Esophagus squamous epithelium (tissue), 5 donors: ENCODE measurements at places on chromosomes 3 and 15.

DNA sequence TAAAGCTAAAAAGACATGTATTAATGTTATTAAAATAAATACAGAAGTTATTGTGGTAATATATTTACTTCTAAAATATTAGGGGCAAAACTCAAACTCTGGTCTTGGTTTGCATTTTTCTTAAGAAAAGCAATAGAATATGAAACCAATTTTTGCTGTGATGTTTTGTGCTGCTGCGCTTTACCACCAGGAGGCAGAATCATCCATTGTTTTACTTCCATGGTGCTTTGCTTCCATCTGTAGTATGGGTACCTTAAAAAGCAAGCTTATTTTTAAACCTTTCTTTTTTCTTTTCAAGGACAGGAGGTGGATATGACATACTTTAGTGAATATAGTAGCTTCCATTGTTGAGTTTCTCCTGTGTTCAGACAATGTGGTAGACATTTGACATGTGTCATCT lies 46.6 kb upstream of the MRPL3 start:
- no peak for DNase-seq

DNA sequence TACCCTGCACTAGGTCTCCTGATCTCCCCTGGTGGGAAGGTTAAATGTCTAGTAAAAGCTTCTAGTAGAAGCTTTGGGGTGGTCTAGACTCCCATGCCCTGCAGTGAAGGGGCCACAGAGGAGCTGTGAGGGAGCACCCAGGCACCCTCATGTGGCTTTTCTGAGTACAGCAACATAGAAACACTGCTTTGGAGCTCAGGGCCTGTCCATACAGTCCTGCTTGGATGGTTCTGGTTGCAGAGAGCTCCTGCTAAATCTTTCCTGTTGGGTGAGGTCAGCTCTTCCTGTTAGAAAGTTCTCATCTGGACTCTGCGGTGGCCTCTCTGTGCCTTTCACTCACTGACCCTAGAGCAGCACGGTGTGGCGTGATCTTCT lies 47.8 kb downstream of the GPD1L start:
- DNase-seq = no peak

DNA sequence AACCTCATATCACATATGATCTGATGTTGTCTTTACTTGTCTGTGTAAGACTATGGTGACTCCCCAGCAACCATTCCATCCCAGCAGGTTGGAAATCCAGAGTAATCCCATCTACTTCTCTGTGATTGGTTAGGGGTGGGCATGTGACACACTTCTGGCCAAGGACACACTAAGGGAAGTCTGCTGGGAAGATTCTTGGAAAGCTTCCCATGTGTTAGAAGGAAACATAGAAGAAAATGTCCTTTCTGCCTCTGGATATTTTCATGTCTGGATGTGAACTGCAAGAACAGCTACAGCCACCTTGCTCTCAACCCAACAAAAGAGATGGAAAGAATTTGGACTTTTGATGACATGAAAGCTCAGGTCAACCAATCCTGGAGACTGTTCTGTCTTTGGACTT lies 2.6 kb upstream of the UBE2Q2 start:
- DNase-seq = no peak

GRCh38 chr3:64806668-64807605 lies 119.1 kb upstream of the ADAMTS9 start:
- no peak for DNase-seq

DNA sequence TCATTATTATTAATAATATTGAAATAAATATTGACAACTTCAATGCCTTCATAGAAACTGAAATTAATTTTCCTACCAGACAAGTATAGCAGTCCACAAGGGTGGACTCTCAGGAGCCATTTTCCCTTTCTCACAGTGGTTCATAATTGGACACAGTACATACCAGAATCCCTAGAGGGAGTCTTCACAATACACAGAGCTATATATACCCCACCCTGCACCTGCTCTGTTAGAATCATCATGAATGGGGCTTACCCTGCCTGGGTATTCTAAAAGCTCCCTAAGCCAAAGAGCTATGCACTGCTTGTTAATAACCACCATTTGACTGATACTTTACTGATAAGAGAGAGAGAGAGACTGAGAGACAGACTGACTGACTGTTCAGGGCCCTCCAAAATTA lies 134.9 kb downstream of the FEZF2 start:
- no peak for DNase-seq

GRCh38 chr3:11534011-11534792 lies 109.5 kb downstream of the VGLL4 start:
- no peak for DNase-seq
